ENCODE measurements at places on chromosomes 3 and 15.
A peak's percentile ranks its signal among the peaks of the same experiment; 100 is the strongest.

DNA sequence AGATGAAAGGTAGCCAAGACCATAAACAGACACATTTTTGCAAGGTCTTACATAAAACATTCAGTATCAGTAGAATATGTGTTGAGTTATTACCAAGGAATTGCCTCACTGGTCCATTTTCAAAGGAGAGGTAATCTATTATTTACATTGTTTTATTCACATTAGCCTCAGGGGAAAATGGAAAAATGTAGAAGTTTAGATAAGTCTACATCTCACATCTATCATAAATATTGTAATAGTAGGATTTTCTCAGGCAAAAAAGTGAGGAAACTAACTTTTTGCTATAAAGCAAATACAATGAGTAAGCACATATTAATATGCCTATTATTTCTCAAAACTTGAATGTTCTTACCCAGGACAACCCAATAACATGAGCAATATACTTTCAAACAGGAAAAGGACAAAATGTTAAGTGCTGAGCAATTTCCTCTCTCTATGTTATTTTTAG is 184.6 kb upstream of the AGTR1 start:
- DNase-seq: no peak

DNA sequence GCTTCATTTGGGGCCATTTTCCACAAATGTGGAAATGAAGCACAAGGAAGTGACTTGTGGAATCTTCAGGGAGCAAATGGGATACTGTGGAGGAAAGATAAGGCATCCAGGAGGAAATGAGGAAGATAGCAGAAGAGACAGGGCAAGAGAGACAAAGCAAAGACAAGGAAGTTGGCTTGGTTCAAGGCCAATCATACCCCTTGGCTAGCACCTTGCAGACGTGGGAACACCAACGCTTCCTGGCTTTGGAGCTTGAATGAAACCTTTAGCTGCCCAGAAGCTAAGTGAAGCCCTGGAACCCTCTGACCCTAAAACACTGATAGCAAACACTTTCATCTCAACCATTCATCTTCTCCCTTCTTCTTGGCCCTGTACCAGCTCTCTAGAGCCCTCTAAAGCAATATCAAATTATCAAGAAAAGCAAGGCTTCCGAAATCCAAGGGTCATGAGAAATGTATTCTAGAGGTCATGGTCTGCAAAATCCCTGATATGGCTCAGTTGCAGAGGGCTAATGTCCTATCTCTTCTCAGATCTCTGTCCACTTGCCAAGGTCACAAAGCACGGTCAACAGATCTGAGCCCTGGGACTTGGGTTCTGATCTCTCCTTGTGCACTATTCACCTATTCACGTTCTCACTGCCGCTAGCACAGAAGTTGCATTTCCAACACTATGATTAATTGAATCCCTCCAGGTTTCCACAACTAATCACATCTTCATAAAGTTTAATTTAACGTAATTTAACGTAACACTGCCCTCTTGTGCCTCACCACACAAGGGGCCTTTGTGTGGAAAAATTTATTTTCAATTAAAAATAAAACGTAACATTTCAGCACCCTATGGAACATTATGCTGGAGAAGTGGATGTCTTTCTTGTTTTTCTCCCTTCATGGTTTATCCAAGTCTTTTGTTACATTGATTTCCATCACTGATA is 557.6 kb upstream of the ADAMTS9 start:
- DNase-seq: no peak

DNA sequence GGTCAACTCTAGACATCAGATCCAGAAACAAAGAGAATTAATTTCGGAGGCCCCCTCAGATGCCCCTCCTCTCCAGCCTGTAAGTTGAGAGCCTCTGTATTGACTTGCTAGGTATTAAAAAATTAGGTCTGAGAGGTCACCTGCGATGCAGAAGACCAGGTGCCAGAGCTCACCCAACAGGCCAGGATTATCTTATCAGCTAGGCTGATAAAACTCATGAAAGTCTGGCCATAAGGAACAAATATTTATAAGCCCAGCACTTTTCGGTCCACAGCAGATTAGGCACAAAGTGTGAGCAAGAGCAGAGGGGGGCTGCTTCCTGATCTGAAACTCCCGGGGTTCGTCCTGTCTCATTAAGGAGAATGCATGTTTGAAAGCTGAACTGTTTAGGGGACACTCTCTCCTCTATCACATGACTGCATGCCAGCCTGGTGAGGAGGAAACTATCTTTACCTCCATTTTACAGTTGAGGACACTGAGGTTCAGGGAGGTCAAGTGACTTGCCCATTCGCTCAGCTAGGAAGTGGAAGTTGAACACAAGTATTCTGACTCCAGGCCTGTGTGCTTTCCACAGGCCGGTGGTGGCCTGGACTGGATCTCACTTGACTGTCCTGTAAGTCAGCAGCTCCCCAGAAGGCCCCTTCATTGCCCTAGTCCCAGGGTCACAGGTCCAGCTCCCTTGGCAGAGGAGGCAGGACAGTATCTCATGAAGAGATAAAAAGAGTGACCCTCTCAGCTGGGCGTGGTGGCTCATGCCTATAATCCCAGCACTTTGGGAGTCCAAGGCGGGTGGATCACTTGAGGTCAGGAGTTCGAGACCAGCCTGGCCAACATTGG is 39.6 kb upstream of the MAGEF1 start:
- no peak for DNase-seq

DNA sequence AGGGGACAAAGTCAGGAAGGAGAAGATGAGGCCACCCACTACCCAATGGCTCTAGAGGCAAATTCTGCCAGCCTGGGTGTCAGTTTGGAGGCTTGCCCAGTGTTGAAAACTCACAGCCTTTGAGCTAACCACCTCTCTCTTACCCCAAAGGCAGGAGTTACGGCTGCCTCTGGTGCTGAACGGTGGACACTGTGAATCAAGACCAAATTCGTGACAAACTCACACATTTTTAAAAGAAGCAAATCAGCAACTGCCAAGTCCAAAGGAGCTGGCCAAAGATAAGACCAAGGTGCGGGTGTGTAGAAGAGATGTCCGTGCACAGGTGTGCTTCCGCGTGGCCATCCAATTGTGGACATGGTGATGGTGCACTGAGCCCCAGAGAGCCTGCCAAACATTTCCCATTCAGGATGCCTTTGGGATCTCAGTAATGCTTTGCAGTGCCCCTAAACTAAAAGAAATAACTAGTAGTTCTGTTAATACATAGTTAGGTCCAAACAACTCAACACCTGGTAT is 74.6 kb downstream of the FAM174B start:
- no peak for DNase-seq

- no peak for DNase-seq
These were observed 374.3 kb upstream of the TGFBR2 start for GRCh38 chr3:30232142-30232541.

GRCh38 chr15:67931861-67932260 is 92.0 kb upstream of the RNU6-1 start:
- DNase-seq: no peak

- DNase-seq: peak; percentile 35
These were observed 75.6 kb upstream of the SLC2A2 start for GRCh38 chr3:171101982-171102641.

- DNase-seq: no peak
These were observed 322.1 kb downstream of the MEX3B start for GRCh38 chr15:81723701-81724100.

- no peak for DNase-seq
These were observed 96.3 kb downstream of the PCSK6 start for GRCh38 chr15:101393172-101393571.

- no peak for DNase-seq
These were observed 102.5 kb downstream of the MYH15 start for GRCh38 chr3:108407886-108408285.

- DNase-seq: no peak
These were observed 110.0 kb downstream of the KCNAB1 start for GRCh38 chr3:156230278-156230900.

DNA sequence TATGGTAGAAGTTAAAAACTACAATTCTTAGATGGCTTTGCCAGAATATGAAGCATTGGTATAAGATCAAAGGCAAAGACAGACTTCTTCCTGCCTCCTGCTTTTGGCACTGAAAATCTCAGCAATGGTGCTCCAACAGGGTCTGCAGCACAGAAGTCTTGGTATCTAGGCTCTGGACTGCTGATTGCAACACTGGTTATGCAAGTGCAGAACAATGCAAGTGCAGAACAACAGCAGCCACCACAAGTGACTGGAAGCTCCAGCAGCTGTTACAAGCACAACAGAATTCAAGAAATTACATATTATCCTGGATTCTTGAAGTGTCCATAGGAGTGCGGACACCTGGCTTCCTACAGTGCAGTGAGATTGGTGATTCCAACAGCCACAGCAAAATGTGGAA is 33.7 kb downstream of the ZBTB20 start:
- DNase-seq: no peak

DNA sequence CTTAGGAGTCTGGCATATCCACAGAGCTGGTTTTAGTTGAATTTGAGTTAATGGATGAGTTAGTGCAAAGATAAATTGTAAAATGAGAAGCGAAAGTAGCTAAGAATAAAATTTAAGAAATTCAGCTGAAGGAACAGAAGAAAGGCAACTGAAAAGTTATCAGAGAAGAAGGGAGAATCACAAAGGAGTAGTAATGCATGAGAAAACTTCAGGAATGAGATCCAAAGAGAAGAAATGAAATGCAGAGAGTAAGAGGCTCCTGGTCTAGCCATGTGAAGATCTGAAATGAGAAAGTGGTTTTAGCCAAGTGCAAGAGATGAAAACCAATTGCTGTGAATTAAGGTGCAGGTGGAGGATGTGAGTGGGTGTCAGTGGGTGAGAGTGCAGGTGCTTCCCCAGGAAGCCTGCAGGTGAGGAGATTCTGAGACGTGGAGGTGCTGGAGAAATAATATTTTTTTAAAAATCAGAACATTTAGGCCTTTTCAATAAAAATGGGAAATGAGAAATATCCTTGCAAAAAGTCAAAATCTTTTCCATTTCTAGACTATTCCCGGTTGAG is 18.5 kb downstream of the KBTBD8 start:
- DNase-seq: no peak

DNA sequence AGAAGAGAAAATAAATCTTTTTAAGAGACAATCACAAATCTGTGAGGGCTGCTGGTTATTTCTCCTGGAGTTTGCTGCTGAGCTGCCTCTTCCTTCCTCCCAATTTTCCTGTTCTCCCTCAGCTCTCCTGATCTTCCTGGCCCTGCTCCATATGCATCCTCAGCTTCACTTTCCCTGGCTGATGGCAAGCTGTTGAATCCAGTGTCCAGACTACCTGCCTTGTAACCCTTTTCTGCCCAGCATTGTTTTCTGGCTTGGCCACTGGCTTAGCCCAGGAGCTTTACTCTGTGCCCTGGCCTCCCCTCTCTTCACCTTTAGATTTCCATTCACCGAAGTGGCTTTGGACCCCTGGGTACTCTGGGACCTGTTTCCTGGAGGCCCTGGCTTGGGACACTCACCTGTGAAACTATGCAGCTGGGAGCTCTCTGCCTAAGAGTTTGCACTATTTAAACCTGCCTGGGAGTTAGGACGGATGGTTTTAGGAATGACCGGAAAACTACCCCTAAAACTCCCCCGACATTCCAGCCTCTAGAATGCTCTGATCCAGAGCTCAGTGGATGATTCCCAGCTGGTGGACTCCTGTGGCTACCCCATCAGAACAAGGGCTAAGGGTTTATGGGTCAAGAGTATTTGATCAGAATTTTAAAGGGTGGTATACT is 90.0 kb downstream of the RBPMS2 start:
- DNase-seq: no peak

DNA sequence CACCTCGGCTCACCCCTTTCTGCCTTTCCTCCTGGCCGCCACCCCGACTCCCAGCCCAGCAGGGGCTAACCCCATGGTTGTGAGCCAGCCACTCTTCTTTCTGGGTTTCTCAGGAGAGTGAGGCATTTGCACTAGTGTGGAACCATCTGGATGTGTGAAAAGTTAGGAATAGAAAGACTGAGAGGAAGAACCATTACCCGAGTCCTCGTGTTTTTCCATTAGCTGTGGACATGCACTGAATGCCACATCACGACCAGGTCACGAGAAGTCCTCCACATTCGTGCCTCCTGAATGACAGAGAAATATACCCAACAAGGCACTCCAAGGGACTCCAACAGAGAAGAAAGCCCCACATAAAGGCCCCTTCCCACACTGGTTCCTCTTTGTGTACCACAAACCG is 18.0 kb upstream of the RAD18 start:
- DNase-seq: no peak

DNA sequence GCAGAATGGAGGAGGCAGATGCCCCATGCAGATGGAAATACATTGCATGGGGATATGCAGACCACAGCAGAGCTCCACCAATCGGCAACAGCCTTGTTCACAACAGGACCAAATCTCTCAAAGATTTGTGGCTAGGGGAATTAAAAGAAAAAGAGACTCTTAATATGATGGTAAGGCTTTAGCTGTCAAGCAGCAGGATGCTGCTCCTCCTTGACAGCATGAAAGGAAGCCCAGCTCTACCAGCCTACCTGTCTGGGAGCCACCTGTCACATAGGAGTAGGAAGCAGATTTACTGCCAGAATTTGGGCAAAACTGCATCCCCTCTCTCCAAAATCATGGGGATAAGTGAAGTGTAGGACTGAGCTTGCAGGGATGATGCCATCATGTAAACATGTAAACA is 769.6 kb upstream of the ARPP21 start:
- DNase-seq: no peak

Measured in H54 (cell line).